ENCODE measurements at places on chromosomes 4 and X.

GRCh38 chrX:103913356-103914020 lies 48.9 kb upstream of the TMSB15B start:
- DNase-seq: no peak

DNA sequence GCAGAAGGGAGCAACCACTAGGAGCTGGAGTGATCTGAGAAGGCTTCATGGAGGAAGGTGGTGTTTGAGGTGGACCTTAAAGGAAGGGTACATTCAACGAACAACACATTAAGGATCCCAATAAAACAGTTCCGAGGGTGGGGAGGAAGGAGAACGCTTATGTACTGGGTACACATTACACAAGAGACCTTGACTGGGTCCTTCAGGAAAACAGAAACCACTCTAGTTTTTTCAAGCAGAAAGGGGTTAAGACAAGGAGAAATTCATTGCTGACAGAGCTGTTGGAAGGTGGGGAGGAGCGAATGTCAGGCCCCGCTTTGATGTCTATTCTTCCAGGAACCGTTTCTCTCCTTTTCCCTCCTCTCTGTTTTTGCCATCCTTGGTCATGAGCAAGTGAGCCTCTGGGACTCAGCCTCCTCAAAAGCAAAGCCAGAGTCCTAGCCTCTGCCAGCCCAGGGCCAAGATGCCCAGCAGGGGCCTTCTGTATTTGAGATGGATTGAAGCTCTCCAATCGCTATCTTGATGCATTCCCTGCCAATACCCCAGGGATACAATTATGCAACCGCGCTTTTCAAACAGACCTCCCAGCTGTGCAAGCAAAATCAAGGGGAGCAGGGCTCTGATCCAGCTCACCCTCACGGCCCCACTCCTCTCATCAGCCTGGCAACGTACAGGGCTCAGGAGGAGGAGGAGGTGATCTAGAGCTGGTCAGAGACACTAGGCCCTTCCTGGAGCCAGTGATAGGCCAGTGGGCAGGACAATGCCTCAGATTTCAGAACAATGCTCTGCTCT lies 48.4 kb downstream of the ZBTB49 start:
- no peak for DNase-seq

DNA sequence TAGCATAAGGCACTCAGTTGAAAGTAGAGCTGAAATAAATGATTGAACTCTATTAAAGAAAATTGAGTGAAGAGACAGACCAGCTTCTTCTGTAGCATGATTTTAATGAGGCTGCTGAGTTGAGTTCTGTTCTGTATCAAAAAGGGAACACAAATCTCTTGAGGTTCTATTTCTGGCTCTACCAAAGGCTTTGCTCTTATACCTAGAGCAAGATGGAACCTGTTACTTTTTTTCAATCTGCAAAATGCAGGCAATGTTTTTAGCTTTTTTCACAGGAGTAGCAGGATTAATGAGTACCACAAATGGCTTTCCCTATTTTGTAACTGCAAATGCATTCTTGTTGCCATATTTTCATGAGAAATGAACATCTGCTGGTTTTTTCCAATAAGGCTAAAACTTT lies 4.2 kb upstream of the ERVMER34-1 start:
- no peak for DNase-seq

GRCh38 chr4:66565801-66566200 lies 895.5 kb upstream of the EPHA5 start:
- DNase-seq: no peak

DNA sequence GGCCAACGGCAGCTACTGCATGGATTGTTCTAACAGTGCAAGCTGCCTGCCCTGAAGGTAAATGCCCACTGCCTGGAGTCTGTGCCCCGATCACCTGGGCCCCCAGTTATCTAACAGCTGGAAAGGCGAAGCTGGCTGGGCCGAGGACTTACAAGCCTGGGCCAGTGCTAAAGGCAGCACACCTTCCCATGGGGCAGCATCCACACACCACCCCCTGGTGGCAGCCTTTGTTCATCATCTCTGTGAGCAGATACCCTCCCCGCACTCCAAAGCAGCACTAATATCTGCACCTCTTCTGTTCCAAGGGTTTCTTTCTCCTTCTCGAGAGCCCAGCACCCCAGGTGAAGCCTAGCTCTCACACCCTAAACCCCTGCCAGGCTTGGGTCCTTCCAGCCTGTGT lies 7.6 kb downstream of the SLC2A9 start:
- peak; percentile 14 for DNase-seq

DNA sequence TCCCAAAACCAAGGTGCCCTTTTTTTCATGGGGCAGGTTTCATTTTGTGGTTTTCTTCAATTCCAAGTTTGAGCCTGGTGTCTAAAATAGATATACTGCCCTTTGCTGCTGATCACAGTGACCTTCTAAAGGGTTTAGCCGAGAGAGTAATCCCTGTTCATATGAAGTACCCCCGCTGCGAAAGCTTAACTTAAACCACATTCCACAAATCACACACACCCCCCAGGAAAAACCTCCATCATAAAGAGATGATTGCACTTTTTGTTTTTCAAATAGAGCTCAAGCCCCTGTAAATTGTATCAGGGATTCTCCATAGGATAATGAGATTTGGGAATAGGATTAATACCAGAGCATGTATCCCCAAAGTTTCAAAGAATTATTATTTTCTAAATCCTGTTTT lies 90.8 kb downstream of the USP46 start:
- no peak for DNase-seq

GRCh38 chr4:88207171-88207570 lies 48.7 kb upstream of the ABCG2 start:
- no peak for DNase-seq

DNA sequence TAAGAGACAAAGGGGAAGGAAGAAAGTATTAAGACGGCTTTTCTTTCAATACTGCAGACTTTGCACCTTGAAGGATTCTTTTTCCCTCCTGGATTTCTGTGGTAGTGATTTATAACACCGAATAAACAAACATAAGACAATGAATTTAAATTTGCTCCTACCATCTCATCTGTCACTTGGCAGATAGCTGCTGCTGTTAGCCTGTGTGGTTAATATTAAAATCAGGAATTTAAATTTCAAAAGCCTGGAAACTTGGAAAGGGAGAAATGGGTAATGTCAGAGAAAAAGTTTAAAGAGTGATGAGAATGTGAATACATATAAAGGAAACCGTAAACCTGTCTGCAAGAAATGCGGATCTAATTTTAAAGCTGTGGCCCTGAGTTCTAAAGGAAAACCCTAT lies 3.4 kb downstream of the FAM149A start:
- DNase-seq: no peak

GRCh38 chr4:37682701-37683401 lies 3.3 kb downstream of the RELL1 start:
- no peak for DNase-seq

- DNase-seq: no peak
These were observed 11.3 kb upstream of the CHRNA9 start for GRCh38 chr4:40323866-40324265.

- no peak for DNase-seq
These were observed 31.8 kb downstream of the USP11 start for GRCh38 chrX:47264483-47265173.

DNA sequence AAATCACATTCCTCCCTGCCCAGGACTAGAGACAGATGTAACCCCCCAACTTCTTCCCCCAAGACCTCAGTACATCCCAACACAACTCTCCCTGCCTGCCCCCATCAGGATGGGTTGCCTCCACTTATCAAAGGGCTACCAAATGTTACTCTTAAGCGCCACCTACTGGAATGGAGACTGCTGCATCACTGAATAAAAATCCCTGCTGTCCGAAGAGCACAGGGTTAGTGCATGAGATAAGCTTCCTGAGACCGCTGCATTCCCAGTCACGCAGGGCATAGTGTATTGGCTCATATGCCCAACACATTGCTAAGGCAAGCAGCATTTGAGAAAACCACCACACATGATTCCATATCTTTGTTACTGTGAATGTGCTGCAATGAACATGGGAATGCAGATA lies 544.5 kb downstream of the PPP4R3C start:
- DNase-seq: no peak

DNA sequence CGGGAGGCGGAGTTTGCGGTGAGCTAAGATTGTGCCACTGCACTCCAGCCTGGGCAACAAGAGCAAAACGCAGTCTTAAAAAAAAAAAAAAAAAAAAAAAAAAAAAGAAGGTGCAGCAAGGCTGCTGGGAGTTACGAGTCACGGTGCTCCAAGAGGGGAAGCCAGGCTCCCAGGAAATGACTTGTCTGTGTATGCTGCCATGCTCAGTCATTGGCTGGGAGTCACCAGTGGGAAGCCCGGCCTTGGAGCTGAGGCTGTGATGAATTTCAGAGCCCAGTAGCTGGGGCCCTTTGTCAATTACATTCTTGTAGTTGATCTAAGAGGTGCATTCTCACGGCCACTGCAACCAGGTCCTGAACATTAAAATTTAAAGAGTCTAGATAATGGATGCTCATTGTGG lies 1105.1 kb upstream of the TENM3 start:
- peak; percentile 15 for DNase-seq

DNA sequence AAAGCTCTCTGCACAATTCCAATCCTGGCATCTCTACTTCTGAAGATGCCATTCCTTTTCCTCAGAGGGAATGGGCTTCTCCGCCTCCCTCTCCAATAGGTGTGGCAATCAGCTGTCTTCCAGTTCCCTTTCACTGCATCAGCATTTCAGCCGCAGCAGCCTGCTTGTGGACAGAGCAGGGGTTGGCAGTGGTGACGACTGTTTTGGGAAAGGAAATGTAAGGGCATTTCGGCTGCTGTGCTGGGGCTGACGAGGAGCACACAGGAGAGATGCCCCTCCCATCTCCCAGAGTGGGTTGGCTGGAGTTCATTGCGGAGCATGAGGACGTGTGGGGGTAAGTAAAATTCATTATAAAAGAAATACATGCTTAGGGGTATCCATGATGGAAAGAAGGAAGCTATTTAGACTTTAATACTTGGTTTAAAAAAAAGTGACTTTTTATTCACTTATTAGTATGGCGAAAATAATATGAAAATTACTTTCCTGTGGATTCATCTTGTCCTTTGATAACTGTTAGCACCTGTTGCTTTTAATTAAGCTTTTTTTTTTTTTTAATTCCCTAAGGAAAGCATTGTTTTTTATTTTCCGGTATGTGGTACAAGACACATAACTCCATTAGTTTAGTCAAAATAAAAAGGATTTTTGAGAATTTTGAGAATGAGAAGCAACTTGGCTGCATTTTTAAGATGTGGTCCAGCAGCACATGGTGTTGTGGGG lies at the start of gene LIMCH1:
TSS of gene LIMCH1 (plus strand) at position 141 of the 717 bp plus-strand sequence. CDS start 67,839 bp downstream, outside the sequence.
- DNase-seq: peak; percentile 3

DNA sequence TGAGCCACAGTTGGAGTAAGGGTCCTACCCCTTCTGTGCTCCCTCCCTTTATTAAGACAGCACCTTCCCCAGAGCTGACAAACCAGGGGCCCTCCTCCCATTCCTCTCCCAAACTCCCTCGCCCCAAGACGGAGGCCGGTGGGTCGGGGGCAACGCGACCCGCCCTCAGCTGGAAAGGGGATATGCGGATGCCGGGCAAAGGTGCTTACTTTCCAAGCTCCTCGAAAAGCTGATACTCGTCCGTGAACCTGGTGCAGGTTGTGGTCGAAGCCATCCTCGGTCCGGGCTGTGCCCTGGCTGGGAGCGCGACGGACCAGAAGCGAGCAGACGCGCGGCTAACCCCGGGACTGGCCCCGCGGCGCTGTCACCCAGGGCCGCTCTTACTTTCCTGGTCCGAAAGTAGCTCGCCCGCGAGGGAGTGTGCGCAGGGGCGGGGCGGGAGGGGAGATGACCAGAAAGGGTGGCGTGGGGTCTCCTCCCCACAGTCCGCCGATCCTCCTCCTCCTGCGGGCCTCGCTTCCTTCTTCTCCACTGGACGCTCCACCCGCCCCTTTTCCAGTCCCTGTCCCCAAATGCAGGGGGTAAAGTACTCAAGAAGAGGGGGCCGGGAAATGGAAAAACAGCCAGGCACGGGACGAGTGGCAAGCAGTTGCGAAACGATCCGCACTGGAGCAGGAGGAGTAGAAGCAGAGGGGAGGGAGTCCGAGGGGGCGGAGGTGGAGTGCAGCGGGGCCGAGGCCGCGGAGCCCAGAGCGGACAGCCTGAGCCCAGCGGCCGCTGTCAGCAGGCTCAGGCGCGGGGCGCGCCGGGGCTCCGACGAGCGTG lies 531 bp downstream of the CAMK2D start:
- peak; percentile 72 for DNase-seq

DNA sequence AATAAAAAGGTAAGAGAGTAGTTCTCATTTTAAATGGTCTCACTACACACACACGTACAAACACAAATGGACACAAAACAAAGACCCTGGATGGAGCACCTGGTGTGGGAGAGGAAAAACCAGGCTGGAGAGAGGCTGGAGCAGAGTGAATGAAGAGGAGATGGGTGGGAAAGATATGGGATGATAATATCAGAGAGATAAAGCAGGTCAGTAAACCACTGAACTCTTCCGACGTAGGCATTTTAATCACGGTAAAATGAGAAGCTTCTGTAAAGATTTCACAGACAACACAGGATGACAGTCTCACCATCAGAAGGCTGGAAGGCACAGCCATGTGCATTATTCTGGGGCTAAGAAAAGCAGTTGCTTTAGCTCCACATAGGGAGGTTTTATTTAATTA lies 532.8 kb downstream of the KCNIP4 start:
- no peak for DNase-seq

- no peak for DNase-seq
These were observed 379.6 kb downstream of the ARHGAP24 start for GRCh38 chr4:85854546-85854945.

DNA sequence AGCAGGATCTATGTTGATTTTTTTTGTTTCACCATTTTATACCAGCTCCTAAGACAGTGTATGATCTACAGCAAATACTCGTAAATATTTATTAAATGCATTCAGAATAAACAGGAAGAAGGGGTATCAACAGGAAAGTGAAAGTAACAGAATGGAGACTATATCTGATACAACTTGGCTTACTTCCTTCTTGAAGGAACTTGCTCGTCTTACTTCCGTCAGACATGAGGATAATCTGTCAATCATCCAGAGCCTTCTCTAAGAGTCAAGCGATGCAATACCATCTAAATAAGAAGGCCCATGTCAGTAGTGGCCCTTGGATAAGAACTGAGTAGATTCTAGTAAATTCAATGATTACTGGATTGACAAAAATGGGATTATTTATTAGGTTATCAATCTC lies 84.2 kb downstream of the CAMK2D start:
- DNase-seq: no peak

Data from MG63 (cell line).